ENCODE measurements at places on chromosomes 13 and 19. TPM values are rescaled to one million over a fixed set of nuclear protein-coding genes. Genes with fewer than 3 reads are reported as not detected.

The CBLC gene
- total RNA-seq, result 2.3 TPM

GRCh38 chr19:33300894-33301143, 1.5 kb downstream of the CEBPA start:
- DNase-seq, result no peak

- DNase-seq, result peak; percentile 31
These were observed 27.1 kb downstream of the ELAVL1 start for GRCh38 chr19:7978179-7978825.

DNA sequence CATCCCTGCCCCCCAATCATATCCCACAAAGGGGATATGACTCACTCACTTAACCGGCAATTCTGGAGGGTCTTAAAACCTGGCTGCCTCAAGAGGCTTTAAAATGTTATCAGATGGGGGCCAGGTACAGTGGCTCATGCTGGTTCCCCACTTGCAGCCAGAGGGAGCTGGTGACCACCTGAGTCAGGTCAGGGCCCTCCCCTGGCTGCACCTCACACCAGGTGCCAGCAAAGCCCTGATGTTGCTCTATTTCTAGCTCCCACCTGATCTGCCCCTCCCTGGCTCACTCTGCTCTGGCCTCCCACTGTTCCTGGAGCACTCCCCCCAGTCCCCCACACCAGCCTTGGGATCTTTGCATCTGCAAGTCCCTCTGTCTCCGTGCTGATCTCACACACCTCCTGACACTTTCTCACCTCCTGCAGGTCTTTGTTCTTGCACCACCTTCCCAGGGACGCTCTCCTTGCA, 14.2 kb downstream of the HPN start:
- DNase-seq, result peak; percentile 26

The OLFM2 gene
- 8.5 TPM for total RNA-seq

DNA sequence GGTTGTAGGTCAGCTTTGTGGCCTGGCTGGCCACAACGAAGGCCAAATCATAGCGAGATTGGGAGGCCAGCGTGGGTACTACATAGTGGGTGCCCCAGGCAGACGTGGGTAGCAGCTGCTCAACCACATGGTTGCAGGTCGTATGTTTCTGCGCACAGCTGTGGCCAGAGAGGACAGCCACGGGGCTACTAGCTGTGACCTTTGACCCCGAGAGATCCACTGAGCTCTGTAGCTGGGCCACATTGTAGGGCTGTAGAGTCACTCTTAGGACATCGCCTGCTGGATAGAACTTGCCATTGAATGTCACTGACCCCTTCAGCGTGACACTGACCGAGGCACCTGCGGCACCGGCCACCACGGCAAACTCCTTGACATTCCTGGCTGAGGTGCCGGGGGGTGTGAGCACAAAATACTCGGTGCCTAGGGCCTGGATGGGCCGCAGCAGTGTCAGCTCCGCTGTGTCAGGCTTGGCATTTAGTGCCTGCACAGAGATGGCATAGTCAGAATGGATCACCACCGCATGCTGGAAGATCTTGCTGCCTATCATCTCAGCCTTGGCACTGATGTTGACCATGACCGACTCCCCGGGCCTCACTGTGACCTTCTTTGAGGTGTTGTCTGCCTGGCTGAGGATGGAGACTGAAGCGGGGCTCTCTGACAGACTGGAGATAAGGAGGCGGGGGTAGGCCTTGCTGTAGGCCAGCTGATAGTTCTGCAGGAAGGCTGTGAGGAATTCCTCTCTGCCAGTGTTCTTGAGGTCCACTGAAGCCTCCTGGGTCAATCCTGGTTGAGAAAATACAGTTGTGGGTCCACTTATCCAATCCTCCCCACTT, 6.7 kb downstream of the FCGBP start:
- DNase-seq, result no peak

DNA sequence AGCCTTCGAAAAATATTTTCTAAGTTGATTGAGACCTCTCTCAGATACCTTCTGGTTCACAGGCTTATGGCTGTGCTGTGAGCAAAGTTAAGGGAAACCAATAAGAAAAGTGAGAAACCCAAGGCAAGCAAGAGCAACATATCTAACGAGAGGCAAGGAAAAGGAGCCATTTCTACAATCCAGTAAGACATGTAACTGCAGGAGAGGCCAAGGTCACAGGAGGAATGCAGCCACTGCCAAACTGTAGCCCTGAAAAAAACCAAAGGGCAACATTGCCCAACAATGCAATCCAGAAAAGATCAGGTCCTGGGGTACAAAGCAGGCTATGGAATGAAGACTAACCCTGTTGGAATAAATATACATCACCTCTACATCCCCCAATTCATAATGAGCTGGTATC, 21.3 kb downstream of the SCGB2B2 start:
- DNase-seq, result no peak

The TTC9B gene
- not detected for total RNA-seq

DNA sequence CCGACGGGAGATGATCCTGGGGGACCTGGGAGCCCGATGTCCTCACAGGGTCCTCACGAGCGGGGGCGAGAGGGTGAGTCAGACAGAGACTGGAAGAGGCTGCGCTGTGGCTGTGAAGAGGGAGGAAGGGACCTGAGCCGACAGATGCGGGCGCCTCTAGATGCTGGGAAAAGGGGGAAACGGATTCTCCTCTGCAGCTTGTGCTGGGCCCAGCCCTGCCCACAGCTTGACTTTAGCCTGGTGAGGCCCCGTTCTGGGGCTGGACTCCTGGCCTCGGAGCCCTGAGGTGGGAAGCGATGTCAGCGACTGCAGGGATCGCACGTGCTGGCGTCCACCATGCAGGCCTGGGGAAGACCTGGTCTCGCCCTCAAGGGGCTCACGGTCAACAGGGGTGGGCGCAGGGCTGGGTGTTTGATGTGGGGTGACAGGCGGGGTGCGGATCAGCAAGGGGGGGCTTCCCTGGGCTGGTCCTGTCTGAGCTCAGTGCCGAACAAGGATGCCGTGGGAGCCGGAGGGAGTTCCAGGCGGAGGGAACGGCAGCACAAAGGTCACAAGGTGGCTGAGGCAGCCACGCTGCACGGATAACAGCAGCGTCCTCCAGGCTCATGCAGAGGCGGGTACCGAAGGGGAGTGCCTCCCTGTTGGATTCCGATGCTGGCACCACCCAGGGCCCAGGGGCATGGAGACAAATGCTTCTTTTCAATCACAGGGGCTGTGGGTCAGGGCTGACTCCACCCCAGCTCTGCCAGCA, 31.8 kb downstream of the PIP5K1C start:
- DNase-seq, result no peak

DNA sequence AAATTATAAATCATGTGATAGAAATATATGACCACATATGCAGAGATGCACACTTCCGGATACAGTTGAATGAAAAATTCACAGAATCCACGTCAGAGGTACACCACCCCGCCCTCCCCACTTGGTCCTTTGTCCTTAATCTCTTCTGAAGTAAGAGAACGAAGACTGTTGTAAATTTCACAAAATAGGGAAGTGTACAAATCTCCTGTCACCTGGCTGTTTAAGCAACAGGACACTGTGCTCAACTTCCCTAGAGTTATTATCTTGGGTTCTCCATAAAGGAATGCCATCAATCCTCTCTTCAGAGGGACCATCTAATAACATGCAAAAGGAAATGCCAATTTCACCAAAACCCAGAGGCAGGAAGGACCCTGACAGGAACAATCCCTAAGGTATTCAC, 10.5 kb upstream of the CEACAM6 start:
- DNase-seq, result no peak

The CD37 gene
- total RNA-seq, result 175 TPM

Data from lower lobe of right lung (tissue), 2 donors.